ENCODE measurements at places on chromosomes 6 and 20. TPM values are rescaled to one million over a fixed set of nuclear protein-coding genes. Genes with fewer than 3 reads are reported as not detected.

GRCh38 chr6:15585760-15586214 is 77.0 kb downstream of the DTNBP1 start:
- H3K27me3 ChIP-seq, result no peaks in the 10 kb centered on the region
- no peaks in the 10 kb centered on the region for H3K36me3 ChIP-seq
- H3K4me1 ChIP-seq, result no peaks in the 10 kb centered on the region
- H3K27ac ChIP-seq, result no peak overlapping the region
- DNase-seq, result no peak

- no peak for DNase-seq
- H3K27me3 ChIP-seq, result no peaks in the 10 kb centered on the region
- H3K4me3 ChIP-seq, result no peak overlapping the region
- no peaks in the 10 kb centered on the region for H3K4me1 ChIP-seq
- no peaks in the 10 kb centered on the region for H3K36me3 ChIP-seq
Observed at GRCh38 chr6:64861039-64861651, 845.9 kb downstream of the EYS start.

DNA sequence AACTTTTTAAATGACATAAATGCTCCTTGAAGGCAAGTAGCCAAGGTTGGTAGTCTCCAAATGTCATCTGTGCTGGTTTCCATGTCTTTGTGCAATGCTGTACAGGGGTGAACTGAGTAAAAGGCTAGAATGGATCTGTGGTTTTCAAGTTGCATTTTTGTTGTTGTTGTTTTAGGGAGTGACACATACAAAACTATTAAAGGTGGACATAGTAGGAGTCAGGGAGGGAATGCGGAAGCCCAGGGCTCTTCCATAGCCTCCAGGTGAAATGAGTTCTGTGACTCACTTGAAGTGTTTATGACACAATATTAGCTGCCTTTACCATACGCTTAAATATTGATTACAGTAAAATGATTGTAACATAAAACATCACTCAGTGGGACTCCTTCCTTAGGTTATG is 22.5 kb upstream of the QKI start:
- no peaks in the 10 kb centered on the region for H3K36me3 ChIP-seq
- no peak overlapping the region for H3K4me3 ChIP-seq
- no peaks in the 10 kb centered on the region for H3K27me3 ChIP-seq

DNA sequence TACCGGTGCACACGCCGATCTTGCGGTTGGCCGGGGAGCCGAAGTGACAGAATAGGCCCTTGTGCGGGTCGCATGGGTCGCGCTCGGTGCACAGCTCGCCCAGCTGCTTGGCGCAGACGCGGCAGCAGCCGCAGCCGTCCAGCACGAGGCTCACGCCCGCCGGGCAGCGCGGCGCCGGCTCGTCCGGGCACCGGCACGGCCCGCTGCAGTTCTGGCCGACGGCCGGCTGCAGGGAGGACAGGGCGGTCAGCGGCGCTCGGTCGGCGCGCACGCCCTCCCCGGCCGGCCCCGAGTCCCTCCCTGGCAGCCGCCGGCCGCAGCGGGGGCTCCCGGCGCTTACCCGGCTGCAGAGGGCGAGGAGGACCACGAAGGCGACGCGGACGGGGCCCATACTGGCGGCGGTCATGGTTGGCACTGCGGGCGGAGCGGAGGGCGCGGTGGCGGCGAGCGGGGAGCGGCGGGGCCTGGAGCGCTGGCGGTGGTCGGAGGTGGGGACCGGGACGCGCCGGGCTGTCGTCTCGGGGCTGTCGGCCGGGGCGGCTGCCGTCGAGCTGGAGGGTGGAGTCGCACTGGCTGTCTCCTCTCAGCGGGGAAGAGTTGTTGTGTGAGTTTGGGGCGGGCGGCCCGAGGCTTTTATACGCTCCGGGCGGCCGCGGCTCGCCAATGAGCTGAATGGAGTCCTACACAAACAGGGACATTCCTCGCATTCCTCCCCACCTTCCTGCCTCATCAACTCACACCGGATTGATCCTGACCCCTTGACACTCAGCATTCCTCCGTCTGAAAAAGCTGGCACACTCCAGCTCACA is at the start of gene CCN2:
CCN2 (minus strand) TSS at position 606 of the 809 bp plus-strand sequence; CDS start at position 406, 200 bp downstream.
- peaks cover 10% of the 10 kb centered on the region for H3K36me3 ChIP-seq
- peaks cover 44% of the 10 kb centered on the region for H3K4me1 ChIP-seq
- H3K4me3 ChIP-seq, result peak within 1 kb of the TSS; percentile 93
- peak; percentile 100 for DNase-seq
- peak within 1 kb of the TSS; percentile 98 for H3K27ac ChIP-seq
- no peaks in the 10 kb centered on the region for H3K27me3 ChIP-seq

DNA sequence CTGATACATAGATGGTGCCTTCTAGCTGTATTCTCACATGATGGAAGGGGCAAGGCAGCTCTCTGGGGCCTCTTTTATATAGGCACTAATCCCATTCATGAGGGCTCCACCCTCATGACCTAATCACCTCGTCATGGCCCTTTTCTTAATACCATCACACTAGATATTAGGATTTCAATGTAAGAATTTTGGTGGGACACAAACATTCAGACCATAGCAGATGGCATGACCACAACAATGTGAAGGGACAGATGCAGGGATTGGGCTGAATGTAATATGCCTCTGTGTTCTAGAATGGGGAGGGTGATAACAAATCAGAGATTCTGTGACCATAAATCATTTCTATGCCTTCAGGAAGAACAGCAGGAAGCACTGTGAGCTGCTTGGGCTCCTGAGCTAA is 145.8 kb downstream of the LCA5 start:
- H3K27ac ChIP-seq, result no peak overlapping the region
- H3K27me3 ChIP-seq, result no peaks in the 10 kb centered on the region
- no peak for DNase-seq
- H3K4me3 ChIP-seq, result no peak overlapping the region
- no peaks in the 10 kb centered on the region for H3K36me3 ChIP-seq

DNA sequence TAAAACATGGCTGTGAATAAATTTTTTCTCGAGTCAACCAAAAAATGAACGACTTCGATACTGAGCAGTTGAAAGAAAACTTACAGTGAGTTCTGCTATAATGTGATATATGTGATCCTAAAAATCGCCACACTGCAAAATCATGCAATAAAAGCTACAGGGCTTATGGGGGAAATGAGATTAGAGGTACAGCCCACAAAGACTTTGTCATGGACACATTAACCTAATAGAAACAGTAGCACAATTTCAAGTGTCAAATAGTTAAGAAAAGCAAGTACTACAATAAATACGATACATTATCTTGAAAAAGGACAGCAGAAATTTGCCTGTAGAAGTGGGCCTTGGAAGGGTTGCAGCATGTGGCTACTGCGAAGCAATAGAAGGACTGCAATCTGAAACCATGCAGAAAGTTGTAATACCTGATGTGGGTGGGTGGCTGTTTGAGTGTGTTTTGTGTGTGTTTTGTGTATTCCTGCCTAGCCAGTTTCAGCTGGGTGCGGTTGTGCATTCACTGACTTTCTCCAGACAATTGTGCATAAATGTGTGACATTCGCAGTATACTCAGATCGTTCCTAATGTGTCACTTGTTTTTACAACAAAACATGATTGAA is 79.1 kb downstream of the RPP40 start:
- H3K27ac ChIP-seq, result no peak overlapping the region
- no peak overlapping the region for H3K4me3 ChIP-seq
- H3K4me1 ChIP-seq, result peaks cover 18% of the 10 kb centered on the region
- no peak for DNase-seq
- no peaks in the 10 kb centered on the region for H3K27me3 ChIP-seq

STMN3 gene
- total RNA-seq, result 1.7 TPM

SEMG1 gene
- not detected for total RNA-seq

CCM2L gene
- 12.4 TPM for total RNA-seq

All from endothelial cell of umbilical vein (primary cell).